ENCODE measurements at places on chromosomes 3 and 15. TPM values are rescaled to one million over a fixed set of nuclear protein-coding genes. Genes with fewer than 3 reads are reported as not detected.

The TGM5 gene
- total RNA-seq, result not detected

The ASB14 gene
- total RNA-seq, result not detected

The ANKUB1 gene
- total RNA-seq, result not detected

The ZNF445 gene
- total RNA-seq, result 24.9 TPM

The CAMK2N2 gene
- total RNA-seq, result not detected

The PP2D1 gene
- not detected for total RNA-seq

The ARL14 gene
- not detected for total RNA-seq

The HGD gene
- total RNA-seq, result 0.55 TPM

The GASK1A gene
- total RNA-seq, result not detected

The KLF15 gene
- total RNA-seq, result not detected

The CHRD gene
- not detected for total RNA-seq

The ZNF80 gene
- 0.10 TPM for total RNA-seq

The PLSCR5 gene
- total RNA-seq, result not detected

Data from activated CD4-positive, alpha-beta T cell treated with anti-CD3 and anti-CD28 coated beads, Interleukin-2, amount 10 ng/mL, durations not matched to agents 7 days and 5 days (primary cell).